ENCODE measurements at places on chromosomes 16 and 17.

DNA sequence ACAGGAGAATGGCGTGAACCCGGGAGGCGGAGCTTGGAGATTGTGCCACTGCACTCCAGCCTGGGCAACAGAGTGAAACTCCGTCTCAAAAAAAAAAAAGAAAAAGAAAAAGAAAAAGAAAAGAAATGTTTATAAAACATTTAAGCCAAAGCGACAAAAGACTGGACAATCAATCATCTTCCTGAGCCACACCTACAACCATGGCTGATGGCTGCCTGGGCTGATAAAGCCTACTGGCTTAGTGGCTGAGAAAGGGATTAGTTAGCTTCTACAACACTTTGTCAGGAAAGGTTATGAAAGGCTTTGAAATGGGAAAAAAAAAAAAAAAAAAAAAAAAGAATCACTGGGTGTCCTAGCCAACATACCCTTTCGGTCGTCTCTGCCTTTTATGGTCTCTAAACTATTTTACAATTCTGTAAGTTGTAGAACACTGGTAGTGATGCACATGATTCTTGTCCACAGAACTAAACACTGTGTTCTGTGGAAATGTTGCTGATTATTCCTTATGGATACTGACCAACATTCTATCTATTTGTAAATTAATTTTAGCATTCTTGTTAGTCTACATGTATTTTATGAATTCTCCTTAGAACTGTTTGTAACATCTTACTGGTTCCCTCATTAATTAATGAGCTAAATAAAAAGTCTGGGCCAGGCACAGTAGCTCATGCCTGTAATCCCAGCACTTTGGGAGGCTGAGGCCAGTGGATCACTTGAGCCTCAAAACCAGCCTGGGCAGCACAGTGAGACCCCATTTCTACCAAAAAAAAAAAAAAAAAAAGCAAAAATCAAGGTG lies 45.5 kb downstream of the ZZEF1 start:
- peak overlapping the region; percentile 79 for H3K27ac ChIP-seq
- H3K4me1 ChIP-seq = peaks cover 42% of the 10 kb centered on the region
- H3K4me3 ChIP-seq = no peak overlapping the region

DNA sequence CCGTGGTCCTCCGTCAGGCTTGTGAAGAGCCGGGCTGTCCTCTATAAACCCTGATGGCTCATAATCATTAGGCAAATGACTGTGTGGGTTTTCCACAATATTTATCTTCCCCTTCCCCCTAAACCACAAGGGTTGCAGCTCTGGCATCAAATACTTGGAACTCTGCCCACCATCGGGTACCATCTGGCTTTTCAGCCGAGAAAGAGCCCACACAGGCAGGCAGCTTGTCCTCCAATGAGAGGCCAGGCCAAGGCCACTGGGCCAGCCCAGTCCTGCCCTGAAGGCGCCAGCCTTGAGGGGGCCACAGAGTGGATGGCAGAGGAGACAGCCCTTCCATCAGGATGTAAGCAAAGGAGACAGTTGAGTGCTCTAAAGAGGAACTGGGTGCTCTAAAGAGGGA lies 31.8 kb upstream of the NAT9 start:
- ATAC-seq = no peak
- no peaks in the 10 kb centered on the region for H3K27me3 ChIP-seq
- H3K27ac ChIP-seq = no peak overlapping the region
- peaks cover 7% of the 10 kb centered on the region for H3K4me1 ChIP-seq
- H3K36me3 ChIP-seq = peaks cover 72% of the 10 kb centered on the region

GRCh38 chr17:41678907-41679739 lies 9.6 kb upstream of the EIF1 start:
- H3K4me1 ChIP-seq = no peaks in the 10 kb centered on the region
- ATAC-seq = peak; percentile 64

DNA sequence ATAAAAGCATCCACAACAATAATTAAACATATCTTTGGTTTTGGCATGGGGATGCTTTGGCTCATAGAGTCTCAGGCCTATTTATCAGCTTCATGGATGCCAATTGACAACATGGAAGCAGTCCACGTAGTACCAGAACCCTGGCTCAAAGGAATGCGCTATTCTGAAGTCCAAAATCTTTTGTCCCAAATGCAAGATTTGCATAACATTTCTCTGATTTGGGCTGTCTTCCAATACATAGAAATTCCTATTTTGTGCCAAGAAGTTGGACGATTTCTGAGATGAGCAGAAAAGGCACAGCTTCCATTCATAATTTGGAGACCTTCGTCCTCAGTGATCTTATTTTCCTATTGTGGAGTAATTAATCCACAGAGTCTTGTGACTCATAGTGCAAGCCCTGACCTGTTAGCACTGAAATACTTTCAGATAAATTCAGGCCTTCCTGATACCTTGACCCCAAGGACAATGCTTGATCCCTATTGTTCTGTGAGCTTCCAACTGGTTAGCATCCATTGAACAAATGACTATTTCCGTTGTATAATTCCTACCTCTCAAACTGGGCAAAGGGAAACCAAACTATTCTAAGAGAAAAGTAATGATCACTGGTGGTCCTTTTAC lies 78.4 kb upstream of the CDH11 start:
- no peak overlapping the region for H3K4me3 ChIP-seq
- H3K36me3 ChIP-seq = no peaks in the 10 kb centered on the region
- H3K27me3 ChIP-seq = no peaks in the 10 kb centered on the region
- H3K27ac ChIP-seq = no peak overlapping the region

- no peaks in the 10 kb centered on the region for H3K27me3 ChIP-seq
- no peaks in the 10 kb centered on the region for H3K36me3 ChIP-seq
Measured at GRCh38 chr16:31451201-31451600, 8.1 kb upstream of the ARMC5 start.

DNA sequence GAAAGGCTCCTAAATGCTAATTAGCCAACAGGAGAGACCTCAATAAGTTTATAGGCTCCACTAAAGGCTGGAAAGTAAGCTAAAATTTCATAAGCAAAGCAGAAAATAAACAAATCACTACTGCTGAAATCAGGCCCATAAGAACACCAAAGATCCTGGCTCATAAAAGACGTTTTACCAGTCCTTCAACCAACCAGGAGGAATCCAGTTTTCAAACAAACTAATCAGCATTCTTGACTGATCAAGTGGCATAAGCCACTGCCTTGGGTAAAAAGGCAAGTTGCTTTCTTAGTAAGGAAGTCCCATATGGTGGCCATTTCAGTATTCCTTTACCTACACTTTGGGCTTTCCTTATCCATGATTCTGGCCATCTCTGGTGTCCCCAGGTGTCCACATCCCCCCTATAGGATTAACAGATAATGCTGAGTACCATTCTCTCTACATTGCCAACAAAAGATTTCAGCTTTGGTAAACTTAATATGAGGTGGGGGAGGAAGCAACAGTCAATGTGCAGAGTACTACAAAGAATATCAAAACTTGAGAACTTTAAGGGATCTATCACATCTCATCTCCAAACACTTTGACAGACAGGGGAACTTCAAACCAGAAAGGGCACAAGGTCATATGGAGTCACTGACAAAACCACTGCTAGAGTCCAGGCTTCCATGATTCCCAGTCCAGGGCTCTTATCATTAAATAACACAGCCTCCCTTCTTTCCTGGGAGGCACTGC lies 1.3 kb downstream of the TOM1L2 start:
- no peak overlapping the region for H3K27ac ChIP-seq
- no peaks in the 10 kb centered on the region for H3K27me3 ChIP-seq
- H3K4me3 ChIP-seq = peak overlapping the region; percentile 64

- no peaks in the 10 kb centered on the region for H3K36me3 ChIP-seq
- no peak overlapping the region for H3K4me3 ChIP-seq
- no peaks in the 10 kb centered on the region for H3K4me1 ChIP-seq
Measured at GRCh38 chr17:14775731-14776492, 475.0 kb downstream of the HS3ST3B1 start.

GRCh38 chr17:39237586-39237985 lies 11.8 kb upstream of the STAC2 start:
- no peak overlapping the region for H3K4me3 ChIP-seq
- H3K36me3 ChIP-seq = no peaks in the 10 kb centered on the region
- no peaks in the 10 kb centered on the region for H3K4me1 ChIP-seq
- no peak overlapping the region for H3K27ac ChIP-seq
- no peak for ATAC-seq
- peaks cover 94% of the 10 kb centered on the region for H3K27me3 ChIP-seq

GRCh38 chr17:21213638-21214014 lies 335 bp downstream of the TMEM11 start:
- H3K27ac ChIP-seq = peak overlapping the region; percentile 95
- H3K4me3 ChIP-seq = peak overlapping the region; percentile 83
- H3K36me3 ChIP-seq = no peaks in the 10 kb centered on the region
- peaks cover 71% of the 10 kb centered on the region for H3K4me1 ChIP-seq

GRCh38 chr17:14471052-14471451 lies 170.2 kb downstream of the HS3ST3B1 start:
- peaks cover 3% of the 10 kb centered on the region for H3K27me3 ChIP-seq
- H3K36me3 ChIP-seq = no peaks in the 10 kb centered on the region
- H3K27ac ChIP-seq = no peak overlapping the region
- no peak overlapping the region for H3K4me3 ChIP-seq

- H3K27ac ChIP-seq = no peak overlapping the region
- no peaks in the 10 kb centered on the region for H3K36me3 ChIP-seq
- H3K4me1 ChIP-seq = no peaks in the 10 kb centered on the region
Measured at GRCh38 chr17:33653399-33653788, 360.3 kb upstream of the ASIC2 start.

GRCh38 chr17:4610162-4610561 lies 25.8 kb downstream of the SMTNL2 start:
- no peaks in the 10 kb centered on the region for H3K36me3 ChIP-seq
- H3K4me3 ChIP-seq = no peak overlapping the region
- ATAC-seq = no peak
- H3K27ac ChIP-seq = peak overlapping the region; percentile 14
- no peaks in the 10 kb centered on the region for H3K27me3 ChIP-seq
- peaks cover 13% of the 10 kb centered on the region for H3K4me1 ChIP-seq

DNA sequence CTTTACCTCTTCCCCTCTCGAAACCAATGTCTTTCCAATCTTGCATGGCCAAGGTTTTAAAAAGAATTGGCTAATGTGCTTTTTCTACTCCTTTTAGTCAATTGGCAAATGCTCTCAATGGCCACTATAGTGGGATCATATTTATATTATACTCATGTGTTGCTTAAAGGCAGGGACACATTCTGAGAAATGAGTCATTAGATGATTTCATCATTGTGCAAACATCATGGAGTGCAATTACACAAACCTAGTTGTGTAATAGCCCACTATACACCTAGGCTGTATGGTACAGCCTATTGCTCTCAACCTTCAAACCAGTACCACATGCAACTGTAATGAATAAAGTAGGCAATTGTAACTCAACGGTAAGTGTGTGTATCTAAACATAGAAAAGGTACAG lies 180.9 kb downstream of the HS3ST3A1 start:
- no peak for ATAC-seq
- H3K27ac ChIP-seq = no peak overlapping the region
- H3K27me3 ChIP-seq = peaks cover 5% of the 10 kb centered on the region
- no peaks in the 10 kb centered on the region for H3K36me3 ChIP-seq

GRCh38 chr17:74212209-74212912 lies 1.0 kb upstream of the TTYH2 start:
- H3K36me3 ChIP-seq = no peaks in the 10 kb centered on the region
- H3K4me1 ChIP-seq = peaks cover 76% of the 10 kb centered on the region
- peak overlapping the region; percentile 49 for H3K4me3 ChIP-seq
- H3K27me3 ChIP-seq = no peaks in the 10 kb centered on the region
- peak overlapping the region; percentile 79 for H3K27ac ChIP-seq

DNA sequence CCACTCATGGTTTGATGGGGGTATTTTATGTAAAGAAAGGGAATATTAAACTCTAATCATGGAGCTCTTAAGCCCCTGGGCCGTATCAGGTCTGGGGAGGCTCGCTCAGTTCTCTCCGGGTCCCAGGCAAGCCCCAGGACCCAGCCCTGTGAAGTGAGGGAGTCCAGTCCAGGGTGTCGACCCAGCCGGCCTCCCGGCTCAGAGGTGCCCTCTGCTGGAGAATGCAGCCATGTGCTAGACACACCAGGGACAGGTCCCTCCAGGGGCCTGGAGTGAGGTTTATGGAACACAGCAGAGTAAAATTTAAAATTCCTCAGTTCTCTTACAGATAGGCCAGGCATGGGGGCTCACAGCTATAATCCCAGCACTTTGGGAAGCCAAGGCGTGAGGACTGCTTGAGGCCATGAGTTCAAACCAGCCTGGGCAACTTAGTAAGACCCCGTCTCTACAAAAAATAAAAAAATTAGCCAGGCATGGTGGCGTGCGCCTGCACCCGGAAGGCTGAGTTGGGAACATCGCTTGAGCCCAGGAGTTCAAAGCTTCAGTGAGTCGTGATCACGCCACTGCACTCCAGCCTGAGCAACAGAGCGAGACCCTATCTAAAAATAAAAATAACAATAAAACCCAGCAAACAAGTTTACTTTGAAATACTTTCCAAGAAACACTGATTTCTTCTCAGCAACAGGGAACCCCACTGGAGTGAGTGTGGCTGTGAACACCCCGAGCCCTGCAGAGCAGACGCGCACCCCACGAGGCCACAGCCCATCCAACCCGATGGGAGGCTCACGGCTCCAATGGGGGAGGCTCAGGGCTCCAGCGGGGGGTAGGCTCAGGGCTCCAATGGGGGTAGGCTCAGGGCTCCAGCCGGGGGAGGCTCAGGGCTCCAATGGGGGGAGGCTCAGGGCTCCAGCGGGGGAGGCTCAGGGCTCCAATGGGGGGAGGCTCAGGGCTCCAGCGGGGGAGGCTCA lies 72.2 kb downstream of the ZNF778 start:
- H3K27me3 ChIP-seq = no peaks in the 10 kb centered on the region
- H3K4me1 ChIP-seq = peaks cover 5% of the 10 kb centered on the region
- ATAC-seq = peak; percentile 79
- no peak overlapping the region for H3K4me3 ChIP-seq
- no peak overlapping the region for H3K27ac ChIP-seq

GRCh38 chr16:65061935-65062518 lies 59.8 kb downstream of the CDH11 start:
- no peaks in the 10 kb centered on the region for H3K4me1 ChIP-seq
- H3K4me3 ChIP-seq = no peak overlapping the region
- ATAC-seq = no peak
- H3K27me3 ChIP-seq = no peaks in the 10 kb centered on the region
- H3K36me3 ChIP-seq = no peaks in the 10 kb centered on the region

- ATAC-seq = no peak
- no peaks in the 10 kb centered on the region for H3K4me1 ChIP-seq
- no peak overlapping the region for H3K27ac ChIP-seq
- no peaks in the 10 kb centered on the region for H3K36me3 ChIP-seq
- H3K27me3 ChIP-seq = no peaks in the 10 kb centered on the region
- no peak overlapping the region for H3K4me3 ChIP-seq
Measured at GRCh38 chr16:70163596-70163995, 10.0 kb upstream of the CLEC18C start.

- no peak for ATAC-seq
- peaks cover 16% of the 10 kb centered on the region for H3K27me3 ChIP-seq
- H3K36me3 ChIP-seq = no peaks in the 10 kb centered on the region
Measured at GRCh38 chr17:72467841-72468653, 347.2 kb downstream of the SOX9 start.

GRCh38 chr16:89026121-89026612 lies 49.2 kb upstream of the CBFA2T3 start:
- peaks cover 61% of the 10 kb centered on the region for H3K27me3 ChIP-seq
- no peak overlapping the region for H3K4me3 ChIP-seq
- no peaks in the 10 kb centered on the region for H3K4me1 ChIP-seq
- ATAC-seq = no peak

- H3K4me1 ChIP-seq = no peaks in the 10 kb centered on the region
- H3K27ac ChIP-seq = no peak overlapping the region
- no peak overlapping the region for H3K4me3 ChIP-seq
Measured at GRCh38 chr17:8900626-8901585, 33.4 kb upstream of the PIK3R6 start.
